ENCODE measurements at places on chromosomes 3 and 15.

GRCh38 chr15:83436513-83437158 is 10.5 kb upstream of the SH3GL3 start:
- DNase-seq: peak; percentile 26

GRCh38 chr3:52288674-52289073 is 1.0 kb downstream of the GLYCTK start:
- no peak for DNase-seq

- no peak for DNase-seq
These were observed 203.3 kb downstream of the FEZF2 start for GRCh38 chr3:62169906-62170660.

GRCh38 chr3:160092760-160093159 is 104.1 kb downstream of the IL12A start:
- DNase-seq: no peak

DNA sequence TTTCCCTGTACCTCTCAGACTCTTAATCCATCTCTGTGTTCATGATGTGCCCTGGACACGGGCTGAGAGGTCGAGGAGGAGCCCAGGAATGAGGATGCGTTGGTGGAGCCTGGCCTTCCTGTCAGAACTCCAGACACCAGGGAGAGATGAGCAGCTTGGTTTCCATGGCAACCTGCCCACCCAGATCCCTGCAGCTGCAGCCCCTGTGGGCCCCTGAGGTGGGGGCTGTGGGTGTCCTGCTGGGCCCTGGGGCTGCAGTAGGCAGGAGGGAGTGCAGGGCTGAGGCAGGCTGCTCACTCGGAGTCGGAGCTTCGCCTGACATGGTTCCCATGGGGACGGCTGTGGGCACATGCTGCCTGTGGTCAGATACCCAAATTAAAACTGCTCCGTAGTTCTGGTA is 7.7 kb upstream of the SCN10A start:
- no peak for DNase-seq

DNA sequence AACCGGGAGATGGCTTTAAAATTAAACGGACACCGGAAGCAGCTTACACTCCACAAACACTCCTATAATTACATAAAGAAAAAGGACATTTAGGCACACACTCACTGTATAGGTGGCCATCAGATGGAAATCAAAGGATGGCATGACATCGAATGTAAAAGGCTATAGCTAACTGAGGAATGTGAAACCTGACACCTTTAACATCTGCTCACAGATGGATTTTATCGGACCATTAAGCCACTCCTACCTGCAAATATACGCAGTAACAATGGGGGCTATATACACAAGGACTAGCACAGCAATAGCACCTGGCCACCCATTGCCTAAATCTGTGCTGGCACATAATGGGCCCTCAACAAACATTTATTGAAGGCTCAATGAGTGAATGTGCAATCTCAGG is 14.5 kb upstream of the RBSN start:
- DNase-seq: peak; percentile 78

GRCh38 chr3:178969004-178969700 is 102.5 kb downstream of the ZMAT3 start:
- DNase-seq: no peak

Measured in SHP77 treated with DMSO at 0.1 percent for 48 hours (cell line).